ENCODE measurements at places on chromosomes 4 and X. TPM values are rescaled to one million over a fixed set of nuclear protein-coding genes. Genes with fewer than 3 reads are reported as not detected.
A peak's percentile ranks its signal among the peaks of the same experiment; 100 is the strongest.

Gene DACH2
- total RNA-seq = not detected

- no peak for DNase-seq
These were observed 33.2 kb upstream of the MID1IP1 start for GRCh38 chrX:38768079-38768478.

DNA sequence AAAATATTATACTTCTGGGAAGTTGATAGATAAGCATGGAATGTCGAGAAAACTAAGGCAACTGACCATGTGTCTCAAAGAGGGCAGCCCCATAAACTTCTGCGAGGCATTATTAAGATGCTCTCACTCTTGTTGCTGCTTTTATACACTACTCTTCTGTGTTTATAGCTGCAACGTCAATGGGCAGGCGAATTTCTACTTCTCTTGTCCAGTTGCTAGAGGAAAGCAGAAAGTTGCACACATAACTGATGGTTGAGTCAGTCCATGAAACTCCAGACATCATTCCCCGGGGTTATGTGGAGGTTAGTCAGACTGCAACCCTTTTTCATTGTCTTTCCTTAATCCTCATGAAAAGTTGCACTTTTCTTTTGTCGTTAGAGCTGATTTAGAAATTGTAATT, 39.8 kb downstream of the VCX3B start:
- no peak for DNase-seq

DNA sequence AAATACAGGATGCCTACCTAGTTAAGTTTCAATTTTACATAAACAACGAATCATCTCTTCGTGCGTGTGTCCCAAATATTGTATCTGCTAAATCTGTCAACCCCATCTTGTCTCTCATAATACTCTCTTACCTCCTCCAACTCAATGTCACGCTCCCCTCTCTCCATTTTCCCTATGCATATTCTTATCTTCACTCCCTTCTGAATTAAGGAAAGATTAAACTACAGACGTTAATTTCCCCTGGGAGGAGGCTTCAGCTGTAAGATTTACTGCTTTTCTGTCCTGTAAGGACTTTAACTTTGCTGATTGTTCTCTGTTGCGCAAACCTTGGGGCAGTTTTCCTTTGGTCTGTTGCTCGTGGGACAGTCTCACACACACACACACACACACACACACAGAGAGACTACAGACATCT, 455 bp upstream of the ABCB7 start:
- DNase-seq = no peak

Gene CENPVL1
- not detected for total RNA-seq

- peak; percentile 81 for DNase-seq
These were observed 14.1 kb downstream of the RPS6KA3 start for GRCh38 chrX:20252381-20253231.

Gene MAGEA1
- not detected for total RNA-seq

Gene ABCG2
- 36.6 TPM for total RNA-seq

DNA sequence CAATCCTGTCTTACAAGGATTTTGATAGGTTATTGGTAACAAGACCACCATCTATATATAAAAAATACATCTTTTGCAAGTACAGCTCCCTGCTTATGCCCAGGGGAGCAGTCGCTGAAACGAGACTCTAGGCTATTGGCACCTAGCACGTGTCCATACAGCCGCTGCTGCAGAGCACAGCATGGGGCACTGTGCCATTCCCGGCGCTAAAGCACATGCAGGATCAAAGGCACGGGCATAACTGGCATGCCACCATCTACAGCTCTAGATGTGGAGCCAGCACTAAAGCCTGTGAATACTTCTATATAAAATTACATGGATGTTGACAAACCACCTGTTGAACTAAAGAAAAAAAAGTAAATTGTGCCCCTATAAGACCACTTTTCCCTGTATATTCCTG, 144.8 kb downstream of the COL25A1 start:
- DNase-seq = no peak

Gene KCND1
- total RNA-seq = not detected

Gene IGSF1
- not detected for total RNA-seq

DNA sequence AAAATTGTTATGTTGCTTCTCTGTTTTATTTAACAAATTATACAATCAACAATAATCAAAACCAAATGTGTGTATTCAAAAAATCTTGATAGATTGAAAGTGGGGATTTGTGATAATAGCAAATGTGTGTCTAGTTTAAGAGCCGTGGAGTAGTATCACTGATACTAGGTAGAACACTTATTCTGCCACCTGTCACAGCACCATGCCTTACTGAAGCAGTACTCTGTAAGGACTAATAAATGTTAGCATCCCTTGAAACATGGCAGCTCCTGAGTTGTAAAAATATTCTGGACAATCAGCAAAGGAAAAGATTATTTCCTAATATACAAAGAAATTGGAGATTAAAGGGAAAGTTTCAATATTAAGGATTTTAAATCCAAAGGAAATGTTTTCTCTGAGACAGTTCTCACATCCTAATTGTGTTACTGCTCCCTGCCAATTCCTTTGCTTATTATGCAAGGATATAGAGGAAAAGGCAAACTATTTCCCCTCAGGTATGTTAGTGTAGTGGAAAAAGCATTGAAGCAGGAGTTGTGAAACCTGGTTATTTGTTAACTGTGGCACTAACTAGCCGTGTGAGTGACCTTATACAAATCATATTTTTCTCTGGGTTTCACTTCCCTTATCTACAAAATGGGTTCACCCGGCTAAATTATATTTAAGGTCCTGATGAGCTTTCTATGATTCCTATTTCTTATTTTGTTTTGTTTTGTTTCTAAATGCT, 303.1 kb downstream of the ARHGAP24 start:
- no peak for DNase-seq

- no peak for DNase-seq
These were observed 5.1 kb upstream of the DCLK2 start for GRCh38 chr4:150072906-150073714.

- DNase-seq = no peak
These were observed 34.9 kb upstream of the UGT8 start for GRCh38 chr4:114563536-114564315.

DNA sequence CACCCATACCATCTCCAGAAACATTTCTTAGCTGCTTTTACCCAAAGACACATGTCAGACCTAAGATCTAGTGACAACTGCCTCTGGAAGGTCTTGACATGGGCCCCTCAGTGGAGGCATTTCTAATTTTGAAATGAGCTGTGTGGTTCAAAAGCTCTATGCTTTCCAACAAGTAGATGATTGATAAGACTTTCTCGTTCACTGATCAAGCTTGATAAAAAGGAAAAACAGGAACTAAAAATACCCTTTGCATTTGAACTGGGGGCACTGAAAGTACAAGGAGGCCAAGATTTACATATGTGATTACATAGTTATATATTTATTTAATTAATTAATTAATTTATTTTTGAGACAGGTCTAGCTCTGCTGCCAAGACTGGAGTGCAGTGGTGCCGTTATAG, 61.3 kb upstream of the SCOC start:
- DNase-seq = no peak
